ENCODE measurements at places on chromosomes 11 and 22.
A peak's percentile ranks its signal among the peaks of the same experiment; 100 is the strongest.

GRCh38 chr11:78801161-78801884 lies 226.7 kb upstream of the NARS2 start:
- DNase-seq: no peak

- DNase-seq: no peak
Observed at GRCh38 chr11:21635394-21636145, 557.3 kb upstream of the ANO5 start.

GRCh38 chr11:19389787-19390303 lies 149.1 kb upstream of the E2F8 start:
- no peak for DNase-seq

- DNase-seq: no peak
Observed at GRCh38 chr22:35578836-35579575, 38.1 kb downstream of the MB start.

DNA sequence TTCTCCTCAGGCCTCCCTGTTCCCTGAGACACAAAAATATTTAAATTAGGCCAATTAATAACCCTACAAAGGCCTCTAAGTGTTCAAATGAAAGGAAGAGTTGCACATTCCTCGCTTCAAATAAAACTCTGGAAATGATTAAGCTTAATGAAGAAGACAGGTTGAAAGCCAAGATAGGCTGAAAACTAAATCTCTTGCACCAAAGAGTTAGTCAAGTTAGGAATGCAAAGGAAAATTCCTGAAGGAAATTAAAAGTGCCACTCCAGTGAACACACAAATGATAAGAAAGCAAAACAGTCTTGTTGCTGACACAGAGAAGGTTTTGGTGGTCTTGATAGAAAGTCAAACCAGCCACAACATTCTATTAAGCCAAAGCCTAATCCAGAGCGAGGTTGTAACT lies 574.4 kb downstream of the OPCML start:
- DNase-seq: no peak

GRCh38 chr11:35947437-35947836 lies 3.6 kb downstream of the LDLRAD3 start:
- no peak for DNase-seq

GRCh38 chr11:123753110-123753509 lies 1.2 kb downstream of the OR6X1 start:
- DNase-seq: no peak

GRCh38 chr11:110857892-110858546 lies 145.8 kb upstream of the ARHGAP20 start:
- no peak for DNase-seq

DNA sequence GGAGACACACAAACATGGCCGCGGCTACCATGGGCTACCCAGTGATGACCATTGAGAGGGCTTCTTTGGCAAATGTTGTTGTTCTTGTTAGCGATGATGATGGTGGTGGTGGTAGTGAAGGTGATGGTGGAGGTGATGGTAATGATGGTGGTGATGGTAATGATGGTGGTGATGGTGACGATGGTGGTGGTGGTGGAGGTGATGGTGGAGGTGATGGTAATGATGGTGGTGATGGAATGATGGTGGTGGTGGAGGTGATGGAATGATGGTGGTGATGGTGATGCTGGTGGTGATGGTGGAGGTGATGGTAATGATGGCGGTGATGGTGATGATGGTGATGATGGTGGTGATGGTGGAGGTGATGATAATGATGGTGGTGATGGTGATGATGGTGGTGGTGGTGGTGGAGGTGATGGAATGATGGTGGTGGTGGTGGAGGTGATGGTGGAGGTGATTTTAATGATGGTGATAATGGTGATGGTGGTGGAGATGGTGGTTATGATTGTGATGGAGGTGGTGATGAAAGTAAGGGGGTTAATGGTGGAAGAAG lies 16.3 kb upstream of the WNT7B start:
- no peak for DNase-seq

DNA sequence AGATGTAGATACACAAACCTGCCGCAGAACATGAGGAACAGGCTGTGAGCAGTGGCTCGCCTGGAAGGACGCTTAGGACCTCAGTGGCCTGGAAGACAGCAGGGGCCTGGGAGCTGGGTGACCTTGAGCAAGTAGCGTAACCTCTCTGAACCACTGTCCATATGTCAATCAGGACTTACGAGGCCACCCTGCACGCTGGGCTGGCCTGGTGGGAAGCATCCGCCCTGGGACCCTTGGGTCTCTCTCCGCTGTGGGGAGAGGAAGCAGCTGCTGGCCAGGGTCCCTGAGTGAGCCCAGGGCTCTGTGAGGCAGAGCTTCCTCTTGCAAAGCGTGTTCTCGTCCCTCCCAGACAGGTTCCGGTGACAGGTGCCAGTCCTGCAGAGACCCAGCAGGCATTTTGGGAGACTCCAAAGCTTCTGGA lies 14.0 kb upstream of the EHD1 start:
- DNase-seq: no peak

- DNase-seq: no peak
Observed at GRCh38 chr11:68338051-68338780, 25.8 kb downstream of the LRP5 start.

DNA sequence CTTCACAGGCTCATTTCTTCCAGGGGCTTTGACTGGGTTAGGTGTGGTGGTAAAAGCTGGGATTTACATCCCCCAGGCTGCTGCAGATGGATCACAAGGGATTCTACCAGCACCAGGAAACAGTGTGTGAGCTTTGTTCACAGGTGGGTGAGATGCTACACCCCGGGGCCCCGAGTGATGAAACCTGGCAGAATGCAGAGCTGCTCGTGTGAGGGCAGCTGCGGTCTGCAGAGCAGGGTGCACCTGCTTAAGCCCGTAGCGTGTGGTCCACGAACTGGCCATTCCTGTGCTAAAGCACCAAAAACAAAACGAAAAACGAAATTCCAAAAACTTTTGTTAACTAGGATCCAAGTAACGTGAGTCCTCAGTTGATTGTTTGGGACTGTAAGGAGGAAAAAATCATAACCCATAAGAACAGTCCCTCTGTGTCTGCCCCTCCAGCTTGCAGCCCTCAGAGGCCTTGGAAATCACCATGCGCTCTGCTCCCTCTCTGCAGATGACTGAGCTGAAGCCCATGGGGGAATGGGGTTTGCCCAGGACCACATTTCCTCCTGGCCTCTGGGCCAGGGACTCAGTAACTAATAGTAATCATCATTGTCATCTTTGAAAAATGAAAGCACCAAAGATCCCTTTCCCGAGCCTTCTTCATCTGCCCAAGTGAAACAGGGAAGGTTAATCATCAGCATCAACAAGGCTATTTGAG lies 24.6 kb downstream of the ELF5 start:
- DNase-seq: no peak

- no peak for DNase-seq
Observed at GRCh38 chr11:61923166-61924063, 6.0 kb upstream of the RAB3IL1 start.

GRCh38 chr11:108398439-108398838 lies 68.9 kb downstream of the C11orf65 start:
- DNase-seq: no peak

GRCh38 chr11:15805726-15806125 lies 550.6 kb downstream of the SOX6 start:
- no peak for DNase-seq

DNA sequence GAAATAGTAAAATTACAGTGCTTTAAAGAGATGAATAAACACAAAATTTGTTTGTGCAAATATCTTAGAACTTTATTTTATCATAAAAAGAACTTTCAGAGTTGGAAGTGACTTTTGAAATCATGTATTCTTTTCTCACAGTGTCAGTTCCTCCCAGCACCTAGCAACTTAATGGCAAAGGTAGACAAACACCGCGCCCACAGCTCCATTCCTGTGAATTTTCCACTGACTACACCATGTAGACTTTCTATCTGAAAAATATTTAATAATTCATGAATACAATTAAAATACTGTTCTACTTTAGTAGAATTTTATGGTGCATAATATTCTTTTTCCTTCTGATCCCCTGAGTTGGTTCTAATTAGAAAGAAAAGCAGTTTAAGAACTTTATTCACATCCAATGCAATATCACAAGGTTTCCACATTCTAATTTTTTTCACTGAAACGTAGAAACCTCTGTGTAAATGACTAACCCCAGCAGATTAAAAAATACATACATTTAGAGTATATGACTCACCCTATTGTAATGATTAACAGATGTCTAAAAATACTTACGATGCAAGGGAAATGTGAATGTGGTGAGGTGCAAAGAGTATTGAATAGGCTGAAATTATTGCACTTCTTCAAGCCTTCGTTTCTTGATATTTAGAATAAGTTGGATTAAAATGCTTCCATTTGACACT lies 218.2 kb upstream of the CCDC179 start:
- DNase-seq: no peak

DNA sequence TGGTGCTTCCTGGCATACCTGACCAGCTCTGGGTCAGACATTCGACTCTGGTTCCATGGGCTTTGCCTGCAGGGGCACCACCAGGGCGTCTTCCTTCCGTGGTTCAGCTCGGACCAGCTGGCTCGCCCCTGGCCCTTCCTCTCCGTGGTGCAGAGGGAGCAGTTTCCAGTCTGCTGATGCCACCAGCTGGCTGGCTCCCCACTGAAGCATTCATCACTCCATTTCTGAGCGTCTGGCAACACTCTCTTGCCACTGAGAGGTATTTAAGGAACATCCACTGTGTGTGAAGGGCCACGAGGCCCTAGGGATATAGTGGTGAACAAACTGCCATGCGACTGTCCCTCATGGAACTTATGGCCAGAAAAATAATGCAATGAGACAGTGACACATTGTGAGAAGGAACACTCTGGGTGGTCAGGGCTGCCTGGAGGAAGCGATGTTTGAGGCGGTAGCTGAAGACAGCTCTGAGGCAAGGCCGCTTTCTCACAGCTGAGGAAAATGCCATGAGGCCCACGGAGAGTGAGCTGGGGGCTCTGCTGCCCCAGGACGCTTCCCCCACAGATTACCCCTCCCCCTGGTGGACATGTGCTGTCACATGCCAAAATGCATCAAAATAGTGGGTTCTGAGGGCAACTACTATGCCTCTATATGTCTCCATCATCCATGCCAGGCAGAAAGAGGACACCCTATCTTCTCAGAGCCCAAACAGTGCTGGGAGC lies 44.9 kb upstream of the ARFGAP3 start:
- peak; percentile 49 for DNase-seq

- DNase-seq: no peak
Observed at GRCh38 chr11:66491315-66491935, 11.2 kb downstream of the DPP3 start.

DNA sequence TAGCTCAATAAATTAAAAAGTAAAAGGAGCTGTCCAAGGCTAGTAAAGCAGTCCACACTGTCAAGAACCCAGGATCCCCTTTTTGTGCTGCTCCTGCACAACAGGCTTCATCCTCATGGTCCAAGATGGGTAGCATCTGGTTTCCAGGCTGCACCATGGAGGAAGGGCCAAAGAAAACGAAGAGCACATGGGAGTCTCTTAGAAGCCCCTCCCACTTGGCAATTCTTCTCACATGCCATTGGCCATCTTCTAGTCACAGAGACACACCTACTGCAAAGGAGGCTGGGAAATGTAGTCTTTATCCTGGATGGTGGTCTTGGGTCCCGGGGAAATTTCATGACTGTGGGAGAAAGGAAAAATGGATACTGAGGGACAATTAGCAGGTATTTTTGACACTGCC lies 37.8 kb downstream of the PRR5L start:
- DNase-seq: peak; percentile 87

- DNase-seq: no peak
Observed at GRCh38 chr11:57082125-57082524, 93.4 kb downstream of the OR5AK2 start.

DNA sequence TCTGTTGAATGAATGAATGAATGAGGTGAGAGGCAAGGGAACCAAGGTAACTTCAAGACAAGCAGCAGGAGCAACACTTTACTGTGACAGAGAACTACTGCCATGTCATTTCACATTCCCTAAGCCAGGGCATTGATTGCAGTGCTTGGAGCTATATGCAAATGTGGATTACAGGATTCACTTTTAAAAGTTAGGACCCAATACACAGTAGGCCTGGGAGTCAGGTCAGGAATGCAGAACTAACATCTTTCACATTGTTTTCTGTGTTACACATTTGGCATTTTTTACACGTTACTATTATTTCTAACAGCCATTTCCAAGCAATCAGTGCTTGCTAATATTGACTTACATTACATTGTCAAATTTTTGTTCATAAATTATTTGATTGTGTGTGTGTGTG lies 26.2 kb upstream of the ME3 start:
- no peak for DNase-seq

GRCh38 chr22:37832022-37832857 lies 9.1 kb downstream of the GALR3 start:
- no peak for DNase-seq

DNA sequence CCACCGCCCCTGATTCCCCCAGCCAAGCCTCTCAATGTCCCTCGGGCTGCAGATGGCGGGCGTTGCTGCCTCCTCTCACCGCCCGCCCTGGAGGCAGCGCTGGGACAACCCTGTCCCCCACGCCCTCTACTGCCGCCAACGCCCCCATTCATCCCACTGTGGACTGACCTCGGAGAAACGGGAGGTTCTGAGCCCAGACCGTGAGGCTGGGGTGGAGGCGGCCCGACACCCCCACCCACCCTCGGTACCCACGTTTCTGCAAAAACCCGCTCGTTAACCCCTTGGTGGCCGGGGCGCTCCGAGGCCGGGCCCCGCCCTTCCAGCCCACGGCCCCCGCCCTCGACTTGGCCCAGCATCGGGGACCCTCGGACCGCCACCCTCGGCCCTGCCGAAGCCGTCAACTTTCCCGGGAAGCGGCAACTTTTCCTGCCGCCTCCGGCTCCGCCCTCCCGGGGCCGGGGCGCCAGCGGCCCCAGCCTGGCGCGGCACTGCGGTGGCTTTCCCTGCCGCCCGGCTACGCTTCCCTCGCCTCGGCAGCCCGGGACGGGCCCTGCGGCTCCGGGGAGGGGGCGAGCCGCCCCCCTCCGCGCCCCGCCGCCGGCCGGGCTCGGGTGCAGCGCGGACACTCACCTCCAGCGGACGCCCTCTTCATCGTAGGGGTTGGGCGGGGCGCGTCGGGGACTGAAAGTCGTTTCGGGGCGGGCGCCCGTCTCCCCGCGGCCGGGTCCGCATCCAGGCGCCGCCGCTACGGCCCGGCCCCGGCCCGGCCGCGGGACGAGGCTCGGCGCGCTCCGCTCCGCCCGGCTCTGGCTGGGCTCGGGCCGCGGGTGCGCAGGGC lies 458 bp downstream of the RTN4R start:
- no peak for DNase-seq

- DNase-seq: no peak
Observed at GRCh38 chr22:30211124-30211820, 35.3 kb downstream of the LIF start.

DNA sequence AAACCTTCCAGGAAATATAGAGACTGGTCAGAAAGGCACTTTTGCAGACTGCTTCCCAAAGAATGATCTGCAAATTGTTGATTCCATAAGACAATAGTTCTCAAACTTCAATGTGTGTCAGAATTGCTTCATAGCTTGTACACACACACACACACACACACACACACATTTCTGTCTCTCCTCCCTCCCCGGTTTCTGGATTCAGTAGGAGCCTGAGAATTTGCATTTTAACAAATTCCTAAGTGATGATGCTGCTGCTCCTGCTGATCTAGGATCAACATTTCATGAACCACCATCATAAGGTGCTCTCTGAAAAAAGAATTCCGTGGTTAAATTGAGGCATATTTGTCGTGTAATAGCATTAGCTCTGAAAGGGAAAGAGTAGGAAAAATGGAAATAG lies 35.3 kb upstream of the FZD4 start:
- DNase-seq: no peak

GRCh38 chr11:12534549-12534948 lies 139.7 kb upstream of the TEAD1 start:
- no peak for DNase-seq
